Activated CD4-positive, alpha-beta memory T cell treated with anti-CD3 and anti-CD28 coated beads, Interleukin-2, amount 10 ng/mL, durations not matched to agents 7 days and 5 days (primary cell): ENCODE measurements at places on chromosomes 6 and 20. TPM values are rescaled to one million over a fixed set of nuclear protein-coding genes. Genes with fewer than 3 reads are reported as not detected.

DNA sequence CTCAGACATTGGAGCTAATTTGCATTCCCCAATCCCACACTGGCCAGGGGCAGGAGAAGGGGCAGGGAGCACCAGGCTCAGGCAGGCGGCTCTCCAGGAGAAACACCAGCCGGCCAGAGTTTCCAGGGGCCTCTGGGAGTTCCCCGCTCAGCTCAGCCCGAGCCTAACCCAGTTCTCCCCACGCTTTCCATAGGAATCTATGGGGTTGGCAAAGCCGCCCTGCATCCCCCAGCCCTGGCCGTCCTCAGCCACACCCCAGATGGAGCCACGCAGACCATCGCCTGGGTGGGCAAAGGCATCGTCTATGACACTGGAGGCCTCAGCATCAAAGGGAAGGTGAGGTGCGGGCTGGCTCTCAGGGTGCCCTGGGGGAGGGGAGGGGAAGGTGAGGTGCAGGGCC is 8.2 kb downstream of the NPEPL1 start:
- DNase-seq, result no peak

- no peak for DNase-seq
Measured at GRCh38 chr6:144621332-144621731, 336.2 kb downstream of the UTRN start.

IL17F gene
- 13.3 TPM for total RNA-seq

GRCh38 chr6:42406306-42407280 is 45.1 kb downstream of the TRERF1 start:
- DNase-seq, result no peak

DNA sequence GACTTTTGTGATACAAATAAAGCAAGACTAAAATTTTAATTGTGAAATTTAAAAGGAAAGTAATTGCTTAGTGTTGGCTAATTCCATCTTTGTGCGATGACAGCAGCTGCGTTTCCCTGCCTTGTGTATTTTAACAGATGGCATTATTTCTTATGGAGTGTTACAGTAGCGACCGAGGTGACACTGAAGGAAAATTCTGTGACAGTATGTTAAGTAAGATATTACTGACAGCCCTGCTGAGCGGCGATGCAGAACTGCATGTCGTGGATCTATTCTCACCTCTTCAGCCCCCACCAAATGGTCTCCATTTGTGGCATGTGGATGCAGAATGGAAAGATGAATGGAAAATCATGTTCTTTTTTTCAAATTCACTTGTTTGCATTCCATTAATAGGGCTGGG is 289.4 kb downstream of the RNF144B start:
- DNase-seq, result no peak

PHF3 gene
- total RNA-seq, result 57.8 TPM

EEF1A2 gene
- 2.0 TPM for total RNA-seq

DNA sequence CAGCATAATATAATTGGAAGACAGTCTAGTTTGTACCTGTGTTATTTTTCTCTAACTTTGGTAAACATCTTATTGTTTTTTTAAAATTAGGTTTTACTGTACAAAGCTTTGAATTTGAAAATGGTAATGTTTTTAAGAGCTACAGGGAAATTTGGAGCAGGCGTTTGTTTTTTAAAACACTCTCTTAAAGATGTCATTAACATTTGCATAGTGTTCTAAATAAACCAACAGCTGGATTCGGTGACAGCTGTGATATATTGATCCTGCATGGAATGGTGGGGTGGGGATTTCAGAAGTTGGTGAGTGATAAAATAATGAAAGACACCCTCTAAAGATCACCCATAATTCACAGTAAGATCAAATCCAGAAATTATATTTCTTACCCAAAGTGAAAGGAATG is 97.9 kb upstream of the PRL start:
- DNase-seq, result no peak

GRCh38 chr6:25851961-25852360 is 20.1 kb upstream of the SLC17A1 start:
- DNase-seq, result no peak

EMILIN3 gene
- not detected for total RNA-seq

B4GALT5 gene
- 21.6 TPM for total RNA-seq
